ENCODE measurements at places on chromosomes 16 and 17.

DNA sequence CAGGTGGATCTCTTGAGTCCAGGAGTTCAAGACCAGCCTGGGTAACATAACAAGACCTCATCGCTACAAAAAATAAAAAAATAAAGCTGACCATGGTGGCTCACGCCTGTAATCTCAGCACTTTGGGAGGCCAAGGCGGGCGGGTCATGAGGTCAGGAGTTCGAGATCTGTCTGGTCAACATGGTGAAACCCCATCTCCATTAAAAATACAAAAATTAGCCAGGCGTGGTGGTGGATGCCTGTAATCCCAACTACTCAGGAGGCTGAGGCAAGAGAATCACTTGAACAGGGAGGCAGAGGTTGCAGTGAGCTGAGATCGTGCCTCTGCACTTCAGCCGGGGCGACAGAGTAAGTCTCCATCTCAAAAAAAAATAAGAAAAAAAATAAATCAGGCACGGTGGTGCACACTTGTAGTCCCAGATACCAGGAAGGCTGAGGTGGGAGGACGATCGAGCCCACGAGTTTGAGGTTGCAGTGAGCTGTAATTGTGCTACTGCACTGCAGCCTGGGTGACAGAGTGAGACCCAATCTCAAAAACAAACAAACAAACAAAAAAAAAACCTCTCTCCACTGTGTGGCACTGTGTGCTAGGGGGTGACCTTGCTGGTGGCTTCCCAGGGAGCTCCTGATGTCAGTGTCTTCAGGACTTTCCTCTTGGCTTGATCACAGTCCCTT is 19.8 kb upstream of the MAPK3 start:
- DNase-seq = no peak

GRCh38 chr17:81386646-81387099 is 8.6 kb upstream of the BAHCC1 start:
- peak; percentile 48 for DNase-seq

DNA sequence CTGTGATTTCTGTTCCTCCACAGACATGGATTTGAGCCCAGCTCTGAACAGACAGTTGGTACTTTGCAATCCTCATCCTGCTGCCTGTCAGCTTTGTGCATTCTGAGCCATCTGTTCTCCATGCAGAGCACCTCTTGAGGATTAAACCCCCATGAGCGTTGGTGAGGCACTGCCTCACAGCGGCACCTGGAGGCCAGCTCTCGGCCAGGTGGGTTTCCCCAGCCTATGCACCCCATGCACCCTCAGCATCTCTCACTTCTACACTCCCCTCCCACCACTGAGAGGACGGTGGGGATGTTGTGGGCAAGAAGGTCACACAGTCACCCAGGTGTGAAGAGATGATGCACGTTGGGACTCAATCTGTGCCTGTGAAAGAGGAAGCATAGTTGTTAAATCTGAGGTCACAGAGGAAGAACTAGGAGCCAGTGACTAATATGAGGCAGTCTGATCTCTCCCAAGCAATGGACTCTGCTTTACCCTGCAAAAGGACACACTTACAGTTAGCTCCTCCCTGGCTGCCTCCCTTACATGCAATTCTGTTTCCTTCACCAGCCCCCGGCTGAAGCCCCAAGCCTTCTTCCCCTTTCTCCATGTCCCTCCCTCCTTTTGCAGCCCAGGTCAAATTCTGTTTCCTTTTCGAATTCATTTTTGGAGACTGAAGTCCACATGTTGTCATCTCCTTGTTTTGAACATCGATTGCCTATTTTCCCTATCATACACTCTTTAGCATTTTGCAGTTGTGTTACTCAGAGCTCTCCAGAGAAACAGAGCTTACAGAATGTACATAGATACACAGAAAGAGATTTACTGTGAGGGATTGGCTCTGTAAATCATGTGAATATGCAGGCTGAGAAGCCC is 58.5 kb downstream of the HS3ST3B1 start:
- DNase-seq = no peak

DNA sequence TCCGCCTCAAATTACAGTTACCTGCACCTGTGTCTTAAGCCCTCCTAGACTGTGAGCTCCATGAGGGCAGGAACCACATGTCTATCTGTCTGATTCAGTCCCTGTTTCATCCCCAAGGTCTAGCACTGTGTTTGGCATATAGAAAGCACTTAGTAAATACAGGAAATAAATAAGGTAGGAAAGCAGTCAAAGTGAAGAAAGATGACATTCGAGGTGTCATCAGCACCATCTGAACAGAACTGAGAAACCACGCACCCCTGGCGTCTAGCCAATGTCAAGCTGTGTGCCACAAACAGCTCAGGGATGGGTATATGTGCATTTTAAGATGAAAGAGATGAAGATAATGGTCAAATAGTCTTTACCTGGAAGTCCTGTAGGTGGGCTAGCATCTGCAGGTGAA is 79.6 kb upstream of the ATP2A3 start:
- no peak for DNase-seq

GRCh38 chr16:10231563-10231962 is 49.3 kb upstream of the GRIN2A start:
- no peak for DNase-seq

DNA sequence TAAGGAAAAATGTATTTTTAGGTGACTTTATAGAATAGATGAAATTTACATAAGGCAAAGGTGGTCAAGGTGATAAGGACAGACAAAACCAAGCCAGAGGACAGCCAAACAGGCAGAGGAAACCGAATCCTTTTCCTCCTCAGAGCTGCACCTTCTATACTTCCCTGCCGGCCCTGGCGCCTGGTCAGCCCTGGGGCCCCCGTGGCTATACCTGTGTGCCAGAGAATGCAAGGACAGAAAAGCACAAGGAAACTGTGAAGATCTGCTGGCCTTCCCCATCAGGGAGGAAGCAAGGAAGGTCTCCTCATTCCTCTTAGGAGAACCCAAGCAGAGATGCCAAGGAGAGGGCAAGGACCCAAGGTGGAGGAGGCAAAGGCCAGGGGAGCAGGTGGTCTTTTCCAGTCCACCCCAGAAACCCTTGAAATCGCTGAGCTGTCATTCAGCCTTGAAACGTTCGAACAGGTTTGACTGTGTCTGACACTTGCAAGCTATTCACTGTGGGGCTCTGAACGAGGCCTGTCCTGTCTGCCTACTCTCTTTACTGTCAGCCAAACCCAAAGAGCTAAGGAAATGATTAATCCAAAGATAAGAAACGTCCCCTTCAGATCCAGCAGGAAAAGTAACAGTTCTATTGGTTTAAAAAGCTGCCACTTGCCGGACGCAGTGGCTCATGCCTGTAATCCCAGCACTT is 114.4 kb downstream of the XYLT1 start:
- DNase-seq = no peak

GRCh38 chr17:29007860-29008455 is 2.1 kb upstream of the SEZ6 start:
- DNase-seq = no peak

DNA sequence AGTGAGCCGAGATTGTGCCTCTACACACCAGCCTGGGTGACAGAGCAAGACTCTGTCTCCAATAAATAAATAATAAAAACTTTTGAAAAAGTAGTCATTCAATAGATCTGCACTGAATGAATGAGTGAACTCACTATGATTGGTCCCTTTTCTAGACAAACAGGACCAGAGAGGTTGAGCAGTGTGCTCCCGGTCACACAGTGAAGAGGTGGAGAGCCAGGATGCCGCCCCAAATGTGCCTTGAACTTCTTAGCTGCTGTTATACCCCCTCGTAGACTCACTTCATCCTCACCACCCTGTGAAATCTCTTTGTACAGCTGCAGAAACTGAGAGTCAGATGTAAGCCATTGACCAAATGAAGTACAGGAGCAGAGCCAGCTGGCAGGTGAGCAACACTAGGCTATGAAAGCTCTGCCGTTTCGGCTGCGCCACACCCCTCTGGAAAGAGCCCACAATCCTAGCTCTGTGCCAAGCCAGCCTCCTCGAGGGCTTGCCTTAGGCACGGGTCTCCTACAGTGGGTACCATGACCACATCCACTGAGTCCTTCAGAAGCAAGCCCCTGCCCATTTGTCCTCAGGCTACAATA is 7.8 kb upstream of the KIAA0513 start:
- no peak for DNase-seq

GRCh38 chr16:75116081-75116910 is at the start of gene LDHD:
TSS of gene LDHD (minus strand) at chr16:75116780. CDS start at chr16:75116720, 60 bp downstream.
- no peak for DNase-seq

DNA sequence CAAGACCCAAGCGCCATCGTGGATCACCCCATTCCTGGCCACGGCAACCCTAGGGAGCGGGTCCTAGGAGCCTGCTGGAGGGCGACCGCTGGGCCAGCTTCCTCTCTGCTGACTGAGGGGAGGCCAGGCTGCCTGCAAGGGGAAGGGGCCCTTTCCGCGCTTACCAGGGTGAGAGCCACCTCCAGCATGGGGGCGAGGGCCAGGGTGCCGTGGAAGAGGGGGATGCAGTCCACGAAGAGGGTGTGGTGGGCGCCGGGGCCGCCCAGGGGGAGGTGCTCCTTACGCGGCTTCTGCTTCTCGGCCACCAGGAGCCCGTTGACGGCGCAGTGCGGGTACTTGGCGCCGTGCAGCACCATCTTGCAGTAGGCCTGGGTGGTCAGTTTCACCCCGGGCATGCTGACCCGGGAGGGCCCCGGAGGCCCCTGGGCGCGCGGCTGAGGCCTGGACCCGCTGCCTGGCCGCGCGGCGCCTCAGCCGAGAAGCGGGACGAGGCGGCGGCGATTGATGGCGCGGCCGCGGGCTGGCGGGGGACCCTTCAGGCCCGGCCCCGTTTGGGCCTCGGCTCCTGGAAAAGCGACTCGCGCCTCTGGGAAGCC is 345 bp downstream of the EMC8 start:
- DNase-seq = no peak

GRCh38 chr17:6488008-6488539 is 43.8 kb downstream of the PIMREG start:
- DNase-seq = no peak

- no peak for DNase-seq
Observed at GRCh38 chr16:89113661-89114060, 20.0 kb downstream of the ACSF3 start.

- peak; percentile 62 for DNase-seq
Observed at GRCh38 chr17:46191322-46192188, 1.7 kb downstream of the KANSL1 start.

DNA sequence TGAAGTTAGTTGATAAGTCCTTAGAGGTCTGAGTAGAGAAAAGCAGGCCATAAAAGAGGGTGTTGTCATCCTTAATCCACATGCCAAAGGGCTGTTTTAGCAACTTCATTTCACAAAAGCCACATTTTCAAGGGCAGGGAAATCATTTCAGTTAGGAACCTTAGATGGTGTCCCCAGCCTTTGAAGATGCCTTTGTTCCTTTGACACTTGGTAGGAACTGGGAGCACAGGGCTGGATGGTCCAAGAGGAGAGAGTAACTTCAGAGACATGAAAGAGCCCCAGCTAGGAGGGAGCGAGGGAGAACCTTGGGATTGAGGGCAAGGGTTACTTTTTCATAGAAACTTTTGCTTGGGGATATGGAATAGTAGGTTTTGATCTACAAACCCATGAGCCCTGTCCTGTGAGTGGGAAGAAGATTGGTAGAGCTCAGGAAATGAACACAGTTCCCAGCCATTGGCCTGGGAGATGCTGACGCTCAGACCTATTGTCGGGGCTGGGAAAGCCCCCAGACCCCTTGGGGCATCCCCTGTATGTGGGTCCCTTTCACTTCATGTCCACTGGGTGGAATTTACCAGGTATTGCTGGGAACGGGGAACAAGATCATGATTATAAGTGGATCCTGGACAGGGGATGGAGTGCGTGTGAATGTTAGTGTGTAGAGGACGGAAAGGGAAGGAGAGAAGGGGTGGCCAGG is 18.9 kb downstream of the MSI2 start:
- no peak for DNase-seq

DNA sequence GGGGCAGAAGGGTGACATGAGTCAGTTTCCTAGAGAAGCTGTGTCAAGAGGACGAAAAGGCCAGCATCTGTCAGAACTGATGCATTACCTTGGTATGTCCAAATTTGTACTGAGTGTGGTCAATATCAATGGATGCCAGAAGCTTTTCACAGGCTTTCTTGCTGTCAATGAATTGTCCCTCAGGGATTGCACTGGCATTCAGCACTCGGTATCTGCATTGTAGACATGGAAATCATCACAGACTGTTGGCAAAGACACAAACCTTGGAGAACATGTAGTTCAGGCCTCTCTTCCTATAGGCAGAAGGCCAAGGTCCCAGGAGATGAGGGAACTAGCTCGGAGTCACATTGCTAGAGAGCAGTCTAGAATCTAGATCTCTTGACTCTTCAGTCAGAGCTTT is 16.6 kb downstream of the MYH3 start:
- DNase-seq = no peak

- DNase-seq = no peak
Observed at GRCh38 chr17:47980541-47980940, 9.6 kb downstream of the CDK5RAP3 start.

- DNase-seq = no peak
Observed at GRCh38 chr16:29765167-29766032, 12.7 kb upstream of the ZG16 start.

GRCh38 chr17:28579526-28579925 is 2.8 kb upstream of the ALDOC start:
- no peak for DNase-seq
